EH (cell line): ENCODE measurements at places on chromosomes 4 and X.

DNA sequence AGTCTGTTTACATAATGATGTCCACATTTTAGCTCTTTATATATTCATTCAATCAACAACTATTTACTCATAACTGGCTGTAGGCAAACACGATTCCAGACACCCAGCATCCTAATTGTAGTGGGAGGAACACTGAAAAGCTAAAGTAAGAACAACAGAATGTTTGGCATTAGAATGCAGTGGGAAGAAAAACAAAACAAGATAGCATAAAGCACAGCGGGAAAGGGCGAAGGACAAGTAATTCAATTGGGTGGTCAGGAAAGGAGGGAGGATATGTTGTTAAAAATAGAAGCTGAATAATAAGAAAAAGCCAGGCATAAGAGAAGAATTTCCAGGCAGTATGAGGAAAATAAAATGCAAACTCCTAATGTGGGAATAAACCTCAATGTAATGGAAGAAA, 189.5 kb upstream of the FAT4 start:
- DNase-seq = peak; percentile 39

DNA sequence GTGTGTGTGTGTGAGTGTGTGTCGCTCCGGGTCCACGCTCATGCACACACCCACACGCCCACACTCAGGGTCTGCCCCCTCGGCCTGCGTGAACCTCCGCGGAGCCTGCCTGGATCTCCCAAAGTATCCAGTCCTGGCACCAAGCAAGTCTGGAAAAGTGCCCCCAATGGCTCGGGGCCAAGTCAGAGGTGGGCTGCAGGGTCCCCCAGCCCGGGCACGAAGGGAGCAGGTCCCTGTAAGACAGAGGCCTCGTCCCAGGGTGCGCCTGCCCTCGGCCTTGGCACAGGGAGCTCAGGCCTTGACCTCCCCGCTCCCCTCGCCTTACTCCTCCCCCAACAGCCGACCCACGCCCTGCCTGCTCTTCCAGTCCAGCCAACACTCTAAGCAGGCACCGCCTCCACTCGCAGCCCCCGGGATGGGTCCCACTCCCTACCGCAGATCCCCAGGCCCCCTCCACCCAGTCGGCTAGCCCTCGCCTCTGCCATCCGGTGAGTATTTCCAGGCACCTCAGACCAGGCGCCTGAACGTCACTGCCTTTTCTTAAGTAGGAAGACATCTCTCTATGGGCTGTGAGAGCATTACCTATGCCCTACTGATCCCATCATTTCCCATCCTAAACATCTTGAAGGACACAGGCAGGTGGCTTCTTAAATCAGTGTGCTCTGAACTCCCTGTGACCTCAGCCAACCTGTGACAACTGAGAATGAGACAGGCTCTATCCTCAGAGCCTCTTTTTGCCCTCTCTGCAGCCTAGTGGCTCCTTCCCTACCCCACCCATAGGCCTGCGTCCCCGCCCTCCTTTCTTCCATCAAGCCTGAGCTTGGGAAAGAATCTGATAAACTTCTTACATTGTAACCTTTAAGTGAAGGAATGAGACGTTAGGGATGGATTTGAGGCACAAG, 704 bp downstream of the FAM114A1 start:
- DNase-seq = peak; percentile 62

- DNase-seq = no peak
Measured at GRCh38 chr4:95409750-95410149, 139.0 kb downstream of the UNC5C start.

GRCh38 chrX:23729214-23729613, 13.9 kb downstream of the ACOT9 start:
- no peak for DNase-seq

DNA sequence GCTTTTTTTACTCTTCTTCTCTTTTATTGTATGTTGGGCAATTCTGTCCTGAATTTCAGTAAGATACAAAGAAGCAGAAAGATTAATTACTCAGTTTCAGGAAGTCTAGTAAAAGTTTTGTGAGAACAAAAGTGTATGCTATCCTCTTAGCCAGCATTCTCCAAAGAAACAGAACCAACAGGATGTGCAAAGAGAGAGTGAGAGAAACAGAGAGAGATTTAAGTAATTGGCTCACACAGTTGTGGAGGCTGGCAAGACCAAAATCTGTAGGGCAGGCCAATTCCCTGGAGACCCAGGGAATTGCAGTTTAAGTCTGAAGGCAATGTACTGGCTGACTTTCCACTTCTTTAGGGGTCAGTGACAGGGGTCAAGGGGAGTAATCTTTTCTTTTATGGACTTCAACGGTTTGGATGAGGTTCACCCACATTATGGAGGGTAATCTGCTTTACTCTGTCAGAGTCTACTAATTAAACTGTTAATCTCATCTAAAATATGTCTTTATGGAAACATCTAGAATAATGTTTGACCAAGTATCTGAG, 59.2 kb upstream of the SLC39A8 start:
- DNase-seq = no peak

DNA sequence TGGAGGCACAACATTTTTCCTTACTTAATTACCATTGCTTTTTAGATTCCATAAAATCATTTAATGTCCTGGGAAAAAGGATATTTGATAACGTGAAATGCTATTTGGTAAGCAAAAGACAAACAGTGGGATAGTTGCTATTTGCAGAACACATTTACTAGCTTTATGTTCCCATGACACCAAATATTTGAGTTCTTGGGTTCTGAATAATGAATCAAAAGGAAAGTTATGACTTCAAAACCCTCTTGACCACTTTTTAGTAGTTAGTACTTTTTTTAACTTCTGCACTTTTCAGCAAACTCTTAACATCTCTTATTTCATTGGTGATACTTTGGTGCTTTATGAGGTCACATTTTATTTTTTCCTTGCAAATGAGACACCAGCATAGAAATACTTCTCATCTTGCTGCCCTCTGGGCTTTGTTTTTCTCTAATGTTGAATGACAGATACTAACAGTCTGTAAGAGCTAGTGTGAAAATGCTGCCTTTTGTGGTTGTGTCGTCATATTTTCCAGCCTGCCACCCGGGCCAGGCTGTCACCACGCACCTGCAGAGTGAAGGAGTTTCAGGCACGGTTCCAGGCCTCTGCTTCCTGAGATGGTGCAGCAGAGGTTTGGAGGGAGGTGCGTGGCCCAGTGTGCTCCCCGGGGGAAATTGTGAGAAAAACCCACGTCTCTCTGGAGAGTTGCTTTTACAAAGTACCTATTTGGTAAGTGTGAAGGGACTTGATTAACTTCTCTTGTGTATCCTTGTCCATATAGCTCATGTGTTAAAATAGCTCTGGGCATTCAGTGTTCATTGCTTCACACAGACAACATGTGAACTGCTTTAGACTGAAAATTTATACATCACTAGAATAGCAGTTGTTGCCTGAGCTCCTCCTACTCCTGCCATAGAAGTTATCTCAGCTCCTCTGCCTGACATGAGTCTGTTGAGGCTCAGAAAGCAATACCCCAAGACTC, 34.7 kb downstream of the MSL3 start:
- DNase-seq = no peak

- peak; percentile 3 for DNase-seq
Measured at GRCh38 chr4:182139491-182139890, 103.7 kb upstream of the TENM3 start.

DNA sequence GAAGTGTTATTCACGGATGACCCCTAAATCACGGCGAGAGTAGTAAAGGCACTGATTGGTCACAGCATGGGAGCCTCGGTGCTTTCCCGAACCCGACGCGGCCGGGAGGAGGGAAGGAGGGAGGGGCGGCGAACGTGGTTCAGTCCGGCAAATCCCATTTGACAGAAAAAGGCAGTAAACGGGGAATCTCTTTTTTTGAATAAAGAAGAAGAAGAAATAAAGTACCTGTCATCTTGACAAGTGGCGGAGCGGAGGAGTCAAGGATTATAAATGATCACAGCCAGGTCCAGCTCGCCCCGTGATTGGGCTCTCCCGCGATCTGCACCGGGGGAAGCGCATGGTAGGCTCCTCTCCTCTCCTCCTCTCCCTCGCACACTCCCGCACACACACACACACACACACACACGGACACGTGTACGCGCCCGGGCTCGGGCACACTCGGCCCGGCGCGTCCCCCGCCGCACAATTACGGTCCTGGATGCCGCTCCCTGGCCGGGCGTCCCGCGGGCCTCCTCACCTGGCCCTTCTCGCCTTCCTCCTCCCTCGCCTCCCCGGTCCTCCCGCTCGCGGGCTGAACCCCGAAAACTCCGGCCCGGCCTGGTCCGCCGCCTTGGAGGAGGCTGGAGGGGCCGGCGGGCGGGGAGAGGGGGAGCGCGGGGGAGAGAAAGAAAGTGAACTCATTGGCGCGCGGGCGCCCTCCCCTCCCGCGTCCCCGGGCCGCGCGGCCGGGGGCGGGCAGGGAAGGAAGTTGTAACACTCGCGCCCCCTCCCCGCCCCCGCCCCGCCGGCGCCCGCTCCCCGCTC, 99.2 kb upstream of the TENM3 start:
- DNase-seq = peak; percentile 81

DNA sequence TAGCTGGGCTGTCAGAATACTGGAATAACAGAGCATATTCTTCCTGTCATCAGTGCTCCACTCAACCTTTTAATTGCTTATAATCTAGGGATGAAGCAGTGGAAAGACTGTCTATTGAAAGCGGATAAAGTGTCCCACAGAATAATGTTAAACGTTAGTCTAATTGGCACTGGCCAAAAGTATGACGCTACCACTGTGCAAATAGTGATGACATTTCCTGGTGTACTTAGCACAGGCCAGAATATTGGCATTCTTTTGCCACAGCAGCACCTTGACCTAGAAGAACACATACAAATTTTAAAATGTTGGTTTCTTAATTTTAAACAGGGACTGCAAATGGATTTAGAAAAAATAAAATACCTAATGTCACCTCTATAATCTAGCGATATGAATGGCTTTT, 635.2 kb upstream of the SPANXN1 start:
- no peak for DNase-seq

GRCh38 chr4:139900964-139901376, 235.4 kb downstream of the MGST2 start:
- DNase-seq = peak; percentile 14

DNA sequence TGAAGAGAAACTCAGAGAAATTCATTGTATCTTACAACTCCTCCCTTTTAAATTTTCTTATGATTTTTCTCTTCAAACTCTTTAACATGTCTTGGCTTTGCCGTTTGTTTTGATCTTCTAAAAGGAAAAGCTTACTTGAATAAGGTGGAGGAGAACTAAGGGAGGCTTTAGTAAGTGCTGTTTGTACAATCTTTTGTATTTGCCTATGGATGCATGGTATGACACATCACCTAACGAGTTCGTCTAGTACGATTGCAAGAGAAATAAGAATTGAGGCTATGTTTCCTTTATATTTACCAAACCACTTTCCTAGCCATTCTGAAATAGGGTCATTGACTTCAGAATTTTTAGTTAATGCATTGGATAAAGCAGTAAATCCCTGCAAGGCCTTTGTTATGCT, 8.4 kb upstream of the BST1 start:
- no peak for DNase-seq

DNA sequence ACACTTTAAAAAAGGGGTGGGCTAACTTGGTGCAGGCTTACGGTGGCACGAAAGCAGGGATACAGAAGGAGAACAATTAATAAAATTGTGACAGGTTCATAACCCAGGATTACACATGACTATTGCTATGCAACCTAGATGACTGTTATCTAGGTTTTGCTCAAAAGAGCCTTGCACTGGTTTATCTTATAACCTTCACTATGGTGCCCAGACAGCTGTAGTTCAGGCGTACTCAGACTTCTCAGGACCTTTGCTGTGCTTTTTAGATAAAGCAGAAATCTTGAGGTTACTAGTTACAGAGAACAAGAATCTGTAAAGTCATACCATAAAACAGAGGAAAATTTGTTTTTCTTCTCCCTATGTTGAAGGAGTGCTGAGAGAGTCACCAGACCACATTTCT, 44.4 kb downstream of the UGT2A3 start:
- no peak for DNase-seq
